ENCODE measurements at places on chromosomes 13 and 19.

GRCh38 chr13:82698383-82698782 lies 1183.9 kb downstream of the SLITRK1 start:
- H3K27ac ChIP-seq, result no peak overlapping the region
- no peak overlapping the region for H3K4me3 ChIP-seq
- H3K27me3 ChIP-seq, result no peaks in the 10 kb centered on the region
- no peaks in the 10 kb centered on the region for H3K36me3 ChIP-seq
- no peak for DNase-seq
- no peaks in the 10 kb centered on the region for H3K4me1 ChIP-seq

GRCh38 chr19:49690656-49691242 lies at the start of gene CPT1C:
Gene CPT1C, plus strand, starts transcription at chr19:49691116. Its CDS starts 1,137 bp downstream, at chr19:49692253.
- no peak within 1 kb of the TSS for H3K27ac ChIP-seq
- H3K4me1 ChIP-seq, result peaks cover 25% of the 10 kb centered on the region
- no peaks in the 10 kb centered on the region for H3K36me3 ChIP-seq
- peak; percentile 54 for DNase-seq
- H3K4me3 ChIP-seq, result peak within 1 kb of the TSS; percentile 50

- no peak overlapping the region for H3K27ac ChIP-seq
- DNase-seq, result peak; percentile 27
- H3K36me3 ChIP-seq, result peaks cover 24% of the 10 kb centered on the region
- H3K4me1 ChIP-seq, result peaks cover 13% of the 10 kb centered on the region
- no peaks in the 10 kb centered on the region for H3K27me3 ChIP-seq
- no peak overlapping the region for H3K4me3 ChIP-seq
Observed at GRCh38 chr19:18896421-18896841, 473 bp upstream of the CERS1 start.

DNA sequence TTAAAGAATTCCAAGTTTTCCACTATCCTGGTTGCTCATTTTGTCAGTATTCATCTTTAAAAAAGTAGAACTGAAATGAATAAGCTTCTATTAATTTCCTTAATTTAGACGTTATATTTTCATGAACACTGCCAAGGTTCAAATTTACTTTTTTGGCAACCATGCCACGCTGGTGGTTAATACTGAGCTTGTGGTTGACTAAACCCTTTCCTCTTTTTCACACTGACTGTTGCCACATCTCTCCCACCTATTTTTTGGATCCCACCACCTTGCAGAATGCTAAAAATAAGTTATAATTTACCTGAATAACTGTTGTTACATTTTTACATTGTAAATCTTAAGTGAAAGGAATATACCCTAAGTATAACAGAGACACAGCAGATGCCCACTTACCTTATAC lies 45.0 kb downstream of the FLT3 start:
- H3K4me3 ChIP-seq, result no peak overlapping the region
- no peaks in the 10 kb centered on the region for H3K27me3 ChIP-seq
- no peak overlapping the region for H3K27ac ChIP-seq
- H3K36me3 ChIP-seq, result no peaks in the 10 kb centered on the region
- no peak for DNase-seq

- H3K36me3 ChIP-seq, result no peaks in the 10 kb centered on the region
- peak overlapping the region; percentile 82 for H3K4me3 ChIP-seq
- peaks cover 75% of the 10 kb centered on the region for H3K4me1 ChIP-seq
Observed at GRCh38 chr19:16586991-16587832, 15.0 kb upstream of the SLC35E1 start.

DNA sequence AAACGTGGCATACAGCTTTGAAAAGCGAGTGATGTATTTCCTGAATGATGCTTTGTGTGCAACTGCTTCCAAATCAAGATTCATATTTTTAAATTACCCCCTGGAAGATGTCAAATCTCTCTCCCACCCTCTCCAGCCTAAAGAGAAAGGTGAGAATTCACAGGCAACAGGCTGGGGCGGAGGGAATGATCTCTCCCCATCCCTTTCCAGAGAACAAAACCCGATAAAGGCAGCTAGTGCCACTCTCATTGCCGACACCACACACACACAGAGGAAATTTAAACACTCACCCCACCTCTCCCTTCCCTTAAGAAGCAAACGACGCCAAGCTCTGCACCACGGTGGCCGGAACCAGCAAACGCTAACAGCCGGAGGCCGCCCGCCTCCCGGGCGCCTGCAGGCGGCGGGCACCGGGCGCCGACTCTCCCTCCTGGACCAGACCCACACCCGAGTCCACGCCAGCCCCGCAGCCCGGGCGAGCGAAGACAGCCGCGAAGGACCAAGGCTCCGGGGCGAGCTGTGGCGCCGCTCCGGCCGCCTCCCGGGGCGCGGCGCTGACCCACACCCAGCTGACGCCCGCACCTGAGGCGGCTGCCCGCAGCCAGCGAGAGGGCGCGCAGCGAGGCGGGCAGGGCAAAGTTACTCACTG lies 477 bp downstream of the LNX2 start:
- H3K36me3 ChIP-seq, result no peaks in the 10 kb centered on the region
- H3K4me3 ChIP-seq, result peak overlapping the region; percentile 77
- H3K27me3 ChIP-seq, result no peaks in the 10 kb centered on the region
- peaks cover 28% of the 10 kb centered on the region for H3K4me1 ChIP-seq
- no peak for DNase-seq

DNA sequence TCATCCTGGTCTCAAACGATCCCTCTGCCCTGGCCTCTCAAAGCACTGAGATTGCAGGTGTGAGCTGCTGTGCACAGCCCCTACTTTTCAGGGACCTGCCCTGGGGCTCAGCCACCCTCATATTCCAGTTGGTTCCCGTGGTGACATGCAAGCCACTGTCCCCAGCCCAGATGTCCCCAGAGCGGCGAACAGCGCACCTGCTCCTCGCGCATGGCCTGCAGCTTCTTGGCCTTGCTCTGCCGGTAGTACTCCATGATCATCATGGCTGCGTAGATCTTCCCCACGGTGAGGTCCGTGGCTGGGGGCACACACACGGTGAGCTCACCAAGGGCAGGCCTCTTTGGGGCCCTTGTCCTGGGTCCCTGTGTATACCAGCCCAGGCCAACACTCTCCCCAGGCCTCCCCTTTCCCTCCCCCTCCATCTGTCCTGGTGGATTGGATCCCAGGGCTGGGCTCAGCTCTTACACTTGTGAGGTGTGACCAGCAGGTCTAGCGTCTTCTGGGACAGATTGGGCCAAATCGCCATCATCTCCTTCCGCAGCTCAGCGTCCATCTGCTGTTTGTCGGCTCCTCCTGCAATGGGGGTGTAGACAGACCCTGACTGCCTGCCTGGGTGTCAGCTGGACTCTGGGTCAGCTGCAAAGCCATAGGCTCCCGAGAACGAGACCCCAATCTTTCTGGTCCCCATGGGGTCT lies 64.0 kb downstream of the IER2 start:
- no peak overlapping the region for H3K27ac ChIP-seq
- no peak overlapping the region for H3K4me3 ChIP-seq
- peaks cover 47% of the 10 kb centered on the region for H3K4me1 ChIP-seq
- H3K27me3 ChIP-seq, result no peaks in the 10 kb centered on the region

GRCh38 chr19:18496167-18496979 lies 25.5 kb downstream of the ELL start:
- H3K4me1 ChIP-seq, result peaks cover 25% of the 10 kb centered on the region
- no peak overlapping the region for H3K4me3 ChIP-seq
- H3K27ac ChIP-seq, result no peak overlapping the region
- no peaks in the 10 kb centered on the region for H3K27me3 ChIP-seq

- no peak overlapping the region for H3K27ac ChIP-seq
- no peak overlapping the region for H3K4me3 ChIP-seq
- H3K36me3 ChIP-seq, result no peaks in the 10 kb centered on the region
Observed at GRCh38 chr19:40266119-40266518, 19.0 kb downstream of the AKT2 start.

DNA sequence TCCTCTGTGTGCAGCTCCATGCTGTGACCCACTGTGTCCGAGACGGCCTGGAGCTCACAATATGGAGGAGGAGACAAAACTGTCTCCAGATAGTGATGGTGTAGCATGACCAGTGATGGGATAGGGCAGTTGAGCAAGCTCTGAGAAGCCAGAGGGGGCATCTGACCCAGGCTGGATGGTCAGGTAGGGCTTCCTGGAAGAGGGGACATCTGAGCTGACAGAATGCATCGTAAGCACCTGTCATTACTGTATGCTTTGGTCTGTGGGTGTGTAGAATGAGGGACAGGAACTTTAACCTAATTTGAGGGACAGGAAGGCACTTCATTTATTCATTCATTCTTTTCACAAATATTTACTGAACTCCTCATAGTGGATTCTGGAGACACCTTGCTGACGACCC lies 6.5 kb upstream of the TOMM40 start:
- peaks cover 2% of the 10 kb centered on the region for H3K4me1 ChIP-seq
- H3K27ac ChIP-seq, result no peak overlapping the region
- no peaks in the 10 kb centered on the region for H3K36me3 ChIP-seq
- no peaks in the 10 kb centered on the region for H3K27me3 ChIP-seq
- no peak for DNase-seq

GRCh38 chr19:50933640-50934039 lies 19.2 kb downstream of the KLK5 start:
- no peaks in the 10 kb centered on the region for H3K36me3 ChIP-seq
- no peaks in the 10 kb centered on the region for H3K4me1 ChIP-seq
- no peak for DNase-seq
- H3K27ac ChIP-seq, result no peak overlapping the region

- no peaks in the 10 kb centered on the region for H3K4me1 ChIP-seq
- no peaks in the 10 kb centered on the region for H3K27me3 ChIP-seq
- no peak for DNase-seq
- no peaks in the 10 kb centered on the region for H3K36me3 ChIP-seq
Observed at GRCh38 chr13:97502706-97503105, 68.7 kb downstream of the RAP2A start.

GRCh38 chr13:89454681-89455080 lies 1783.5 kb downstream of the SLITRK5 start:
- no peak overlapping the region for H3K4me3 ChIP-seq
- no peaks in the 10 kb centered on the region for H3K4me1 ChIP-seq
- no peaks in the 10 kb centered on the region for H3K36me3 ChIP-seq
- DNase-seq, result no peak

DNA sequence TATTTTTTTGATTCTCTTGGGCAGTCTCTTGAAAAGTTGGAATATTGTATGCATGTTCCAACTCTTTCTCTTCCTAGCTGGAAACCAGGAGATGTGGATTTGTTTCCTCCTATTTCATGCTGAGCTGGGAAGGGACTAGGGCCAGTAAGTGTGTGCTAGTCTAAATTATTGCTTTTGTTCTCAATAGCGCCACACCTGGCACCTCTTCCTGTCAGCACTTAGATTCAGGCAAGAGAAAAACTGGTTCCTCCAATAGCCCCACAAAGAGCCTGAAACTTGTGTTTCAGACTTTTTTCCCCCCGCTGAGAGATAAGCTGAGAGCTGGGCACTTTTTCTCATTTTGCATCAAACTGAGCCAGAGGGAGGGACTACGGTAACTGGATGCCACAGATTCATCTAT lies 353.4 kb downstream of the OLFM4 start:
- H3K27me3 ChIP-seq, result no peaks in the 10 kb centered on the region
- H3K27ac ChIP-seq, result no peak overlapping the region
- H3K36me3 ChIP-seq, result no peaks in the 10 kb centered on the region
- no peak for DNase-seq
- H3K4me3 ChIP-seq, result no peak overlapping the region

DNA sequence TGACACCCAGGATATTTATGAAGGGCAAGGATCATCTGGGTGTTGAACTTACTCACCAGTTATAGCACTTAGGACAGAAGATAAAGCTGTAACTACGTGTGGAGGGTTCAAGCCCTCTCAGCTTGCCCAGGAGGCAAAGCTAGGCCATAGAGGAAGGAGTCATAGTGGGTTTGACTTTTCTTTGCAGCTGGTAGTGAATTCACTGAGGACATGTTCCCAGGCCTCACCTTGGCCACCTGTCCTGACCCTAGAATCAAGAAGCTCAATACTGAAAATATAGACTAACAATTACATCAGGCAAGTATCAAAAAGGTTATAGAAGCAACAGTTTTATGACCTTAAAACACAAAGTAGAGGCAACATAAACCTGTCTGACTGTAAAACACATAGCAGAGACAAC lies 1207.7 kb downstream of the SLITRK1 start:
- no peak overlapping the region for H3K4me3 ChIP-seq
- H3K27ac ChIP-seq, result no peak overlapping the region
- H3K27me3 ChIP-seq, result no peaks in the 10 kb centered on the region
- no peaks in the 10 kb centered on the region for H3K4me1 ChIP-seq
- H3K36me3 ChIP-seq, result no peaks in the 10 kb centered on the region

DNA sequence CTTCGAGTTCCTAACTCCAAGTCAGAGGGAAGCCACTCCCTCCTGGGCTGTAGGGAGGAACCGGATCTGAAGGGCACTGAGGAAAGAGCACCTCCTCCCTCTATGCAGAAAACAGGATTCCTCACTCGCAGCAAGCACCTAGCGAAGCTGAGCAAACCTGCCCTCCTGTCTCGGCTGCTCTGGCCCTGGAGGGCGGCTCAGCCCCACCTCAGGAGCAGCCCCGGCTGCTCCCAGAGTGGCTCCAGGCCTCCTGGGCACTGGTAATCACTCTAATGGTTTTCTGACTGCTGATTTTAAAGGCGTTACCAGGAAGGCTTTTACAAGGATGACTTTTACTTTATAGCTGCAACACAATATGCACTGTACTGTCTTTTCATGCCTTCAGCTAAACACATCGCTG lies 312.5 kb downstream of the TEX29 start:
- no peak overlapping the region for H3K4me3 ChIP-seq
- no peak overlapping the region for H3K27ac ChIP-seq
- DNase-seq, result no peak
- no peaks in the 10 kb centered on the region for H3K4me1 ChIP-seq
- H3K27me3 ChIP-seq, result no peaks in the 10 kb centered on the region

GRCh38 chr19:35138305-35138892 lies at the start of gene FXYD1:
Gene FXYD1, plus strand, starts transcription at chr19:35138824. Its CDS starts 1,256 bp downstream, at chr19:35140080.
- DNase-seq, result no peak
- no peak within 1 kb of the TSS for H3K4me3 ChIP-seq
- peaks cover 5% of the 10 kb centered on the region for H3K27me3 ChIP-seq
- H3K27ac ChIP-seq, result no peak within 1 kb of the TSS
- H3K36me3 ChIP-seq, result no peaks in the 10 kb centered on the region

DNA sequence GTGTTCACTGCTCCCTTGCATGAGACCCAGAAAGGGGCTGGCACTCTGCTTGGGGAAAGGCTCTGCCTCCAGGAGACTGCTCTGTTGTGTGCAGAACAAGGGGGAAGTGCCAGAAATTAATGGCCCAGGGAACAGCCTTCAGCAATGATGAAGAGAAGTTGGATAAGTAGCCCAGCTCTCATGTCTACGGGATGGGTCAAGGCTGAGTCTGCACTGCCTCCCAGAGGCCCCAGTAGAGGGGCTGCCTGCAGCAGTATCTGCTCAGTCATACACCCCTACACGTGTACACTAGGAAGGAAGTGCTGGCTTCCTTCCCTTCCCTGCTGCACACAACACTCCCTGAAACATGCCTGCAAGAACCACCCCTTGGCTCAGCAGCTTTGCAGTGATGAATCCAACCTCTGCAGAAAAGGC lies 54.6 kb upstream of the URI1 start:
- H3K27ac ChIP-seq, result no peak overlapping the region
- no peaks in the 10 kb centered on the region for H3K36me3 ChIP-seq
- DNase-seq, result peak; percentile 45
- no peak overlapping the region for H3K4me3 ChIP-seq
- H3K27me3 ChIP-seq, result no peaks in the 10 kb centered on the region
- peaks cover 16% of the 10 kb centered on the region for H3K4me1 ChIP-seq

All from B cell (primary cell).